ENCODE measurements at places on chromosomes 6 and 20.
A peak's percentile ranks its signal among the peaks of the same experiment; 100 is the strongest.

DNA sequence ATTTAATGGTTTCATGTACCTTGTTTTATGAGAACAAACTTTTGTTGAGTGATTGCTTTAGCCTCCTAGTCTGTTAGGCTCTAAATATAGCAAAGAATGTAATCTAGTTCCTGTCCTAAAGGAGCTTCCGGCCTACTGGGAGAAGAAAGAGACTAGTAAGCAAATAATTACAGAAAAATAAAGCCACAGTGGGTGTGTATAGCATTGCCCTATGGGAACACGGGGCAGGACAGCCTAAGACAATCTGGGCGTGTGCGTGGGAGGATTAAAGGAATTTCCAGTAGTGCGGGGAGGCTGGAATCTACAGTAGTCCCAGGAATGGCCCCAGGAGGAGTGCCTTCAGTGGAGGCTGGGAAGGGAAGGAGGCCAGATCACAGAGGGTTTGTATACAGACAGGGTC lies 98.1 kb upstream of the AKAP12 start:
- no peak for DNase-seq

DNA sequence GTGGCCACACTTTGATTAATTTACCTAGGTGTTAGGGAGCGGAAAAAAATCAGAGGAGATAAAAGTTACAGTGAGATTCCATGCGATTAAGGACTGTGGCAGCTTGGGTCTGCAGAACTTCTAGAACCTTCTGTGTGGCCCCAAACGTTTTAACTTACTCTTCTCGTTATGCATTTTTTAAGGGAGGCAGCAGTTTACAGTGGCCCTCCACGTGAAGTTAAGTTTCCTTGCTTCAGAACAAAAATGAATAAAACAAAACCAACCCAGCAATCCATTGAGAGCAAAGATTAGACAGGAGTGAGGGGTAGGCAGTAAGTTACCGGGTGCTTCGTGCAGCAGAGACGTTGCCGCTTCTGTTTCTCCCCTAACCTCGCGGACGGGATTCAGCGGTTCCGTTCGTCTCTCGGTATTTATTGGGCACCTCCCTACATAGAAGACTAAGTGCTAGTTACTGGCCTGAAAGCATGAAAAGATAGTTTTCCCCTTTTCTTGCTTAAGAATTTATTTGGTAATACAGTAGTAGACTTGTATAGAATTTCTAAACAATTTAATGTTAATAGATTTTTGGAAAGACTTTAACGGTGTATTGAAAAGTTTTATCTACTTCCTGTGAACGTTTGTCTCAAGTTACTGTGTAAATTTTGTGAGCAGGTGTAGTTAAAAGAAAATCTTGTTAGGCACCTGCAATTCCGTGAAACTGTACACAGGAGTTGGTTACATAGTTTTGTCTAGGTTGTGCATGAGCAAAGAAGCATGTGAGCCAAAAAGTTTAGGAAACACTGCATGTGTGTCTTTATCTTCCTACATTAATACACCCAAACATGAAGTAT lies 1.1 kb downstream of the BAG2 start:
- DNase-seq = peak; percentile 16

DNA sequence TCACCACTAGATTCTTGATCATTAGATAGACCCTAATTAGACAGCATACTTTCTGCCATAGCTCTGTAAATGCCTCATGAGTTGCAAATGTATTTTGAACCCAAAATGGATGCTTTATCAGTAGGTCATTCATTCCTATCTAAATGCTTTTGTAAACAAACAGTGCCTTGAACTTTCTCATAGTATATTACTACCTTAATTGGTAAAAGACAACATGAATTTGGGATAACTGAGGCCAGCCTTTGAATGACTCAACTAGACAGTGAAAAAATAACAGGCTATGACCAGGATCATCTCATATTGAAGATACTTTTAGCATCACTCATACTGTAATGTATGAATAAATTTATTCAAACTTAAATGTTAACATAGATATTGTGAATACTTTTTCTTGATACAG lies 37.0 kb upstream of the PRL start:
- DNase-seq = no peak

GRCh38 chr6:31740397-31741223 lies 805 bp downstream of the MSH5 start:
- DNase-seq = no peak

DNA sequence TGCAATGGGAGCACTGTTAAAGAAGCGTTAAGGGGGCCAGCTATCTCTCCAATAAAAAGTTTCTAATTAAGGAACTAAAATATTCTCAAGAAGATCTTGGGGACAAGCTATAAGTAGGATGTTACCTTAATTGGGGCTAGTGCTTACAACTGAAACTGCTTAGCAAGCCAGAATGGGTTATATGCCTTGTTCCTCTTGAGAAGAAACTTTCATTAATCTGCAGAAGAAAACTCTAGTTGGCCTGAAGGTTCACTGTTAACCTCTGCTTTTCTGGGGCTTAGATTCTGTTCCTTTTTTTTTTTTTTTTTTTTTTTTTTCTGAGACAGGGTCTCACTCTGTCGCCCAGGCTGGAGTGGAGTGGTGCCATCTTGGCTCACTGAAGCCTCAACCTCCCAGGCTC lies 82.2 kb downstream of the BACH2 start:
- DNase-seq = no peak

DNA sequence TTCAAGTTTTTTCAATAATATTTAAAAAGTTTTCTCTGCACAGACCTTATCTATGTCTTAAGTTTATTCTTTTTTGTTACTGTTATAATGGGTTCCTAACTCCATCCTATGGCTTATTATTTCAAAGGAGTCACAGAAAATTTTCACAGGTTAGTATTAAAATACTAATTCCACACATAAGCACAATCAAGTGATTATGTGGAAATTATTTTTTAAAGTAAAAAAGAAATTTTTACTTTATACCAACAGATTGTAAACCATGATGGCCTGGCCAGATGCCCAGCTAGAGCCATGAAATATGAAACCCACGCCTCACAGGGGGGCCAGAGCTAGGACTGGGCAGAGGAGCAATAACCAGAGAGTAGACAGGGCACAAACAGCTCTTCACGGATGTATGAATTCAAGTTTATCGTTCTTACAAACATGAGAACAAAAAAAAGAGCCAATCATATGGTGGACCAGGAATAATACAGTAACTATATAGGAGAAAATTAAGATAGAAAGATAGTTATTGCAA lies 34.0 kb downstream of the NUDT3 start:
- DNase-seq = no peak

GRCh38 chr6:108568551-108569305 lies 8.0 kb downstream of the FOXO3 start:
- no peak for DNase-seq

DNA sequence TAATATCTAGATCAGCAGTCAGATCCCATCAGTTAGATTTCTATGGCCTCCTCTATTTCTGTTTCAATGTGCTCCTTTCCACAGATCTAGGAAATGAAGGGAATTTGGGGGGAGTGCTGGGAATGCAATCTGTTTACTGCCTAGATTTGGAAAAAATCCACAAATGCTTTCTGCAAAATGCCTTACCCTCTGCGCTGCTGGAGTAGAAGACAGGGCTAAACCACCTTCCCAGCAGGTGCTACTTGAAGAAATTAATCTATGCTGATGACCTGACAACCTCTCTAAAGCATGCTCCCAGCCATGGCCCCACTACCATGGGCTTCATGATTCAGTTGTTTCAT lies 46.2 kb downstream of the LY86 start:
- no peak for DNase-seq

- peak; percentile 38 for DNase-seq
These were observed 28.3 kb downstream of the MRS2 start for GRCh38 chr6:24431045-24431451.

GRCh38 chr20:46900086-46900485 lies 5.4 kb downstream of the EYA2 start:
- no peak for DNase-seq

GRCh38 chr6:24761193-24761835 lies 13.4 kb upstream of the GMNN start:
- DNase-seq = no peak

DNA sequence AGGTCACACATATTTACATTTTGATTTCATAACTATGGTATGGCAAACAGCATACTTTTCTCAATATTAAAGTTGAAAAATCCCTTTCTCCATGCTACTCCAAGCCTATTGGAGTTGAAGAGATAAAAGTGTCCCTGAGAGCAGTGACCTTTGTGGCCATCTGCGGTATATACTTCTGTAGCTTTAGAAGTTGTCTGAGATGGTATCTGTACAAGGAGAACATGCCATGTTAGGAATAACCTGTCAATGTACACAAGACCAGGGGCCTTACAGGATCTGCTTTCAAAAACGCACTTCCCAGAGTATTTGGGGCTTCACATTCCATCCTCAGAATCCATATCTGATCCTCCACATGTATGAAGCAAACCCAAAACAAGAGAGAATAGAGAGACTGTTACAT lies 226.7 kb downstream of the MEI4 start:
- DNase-seq = no peak

DNA sequence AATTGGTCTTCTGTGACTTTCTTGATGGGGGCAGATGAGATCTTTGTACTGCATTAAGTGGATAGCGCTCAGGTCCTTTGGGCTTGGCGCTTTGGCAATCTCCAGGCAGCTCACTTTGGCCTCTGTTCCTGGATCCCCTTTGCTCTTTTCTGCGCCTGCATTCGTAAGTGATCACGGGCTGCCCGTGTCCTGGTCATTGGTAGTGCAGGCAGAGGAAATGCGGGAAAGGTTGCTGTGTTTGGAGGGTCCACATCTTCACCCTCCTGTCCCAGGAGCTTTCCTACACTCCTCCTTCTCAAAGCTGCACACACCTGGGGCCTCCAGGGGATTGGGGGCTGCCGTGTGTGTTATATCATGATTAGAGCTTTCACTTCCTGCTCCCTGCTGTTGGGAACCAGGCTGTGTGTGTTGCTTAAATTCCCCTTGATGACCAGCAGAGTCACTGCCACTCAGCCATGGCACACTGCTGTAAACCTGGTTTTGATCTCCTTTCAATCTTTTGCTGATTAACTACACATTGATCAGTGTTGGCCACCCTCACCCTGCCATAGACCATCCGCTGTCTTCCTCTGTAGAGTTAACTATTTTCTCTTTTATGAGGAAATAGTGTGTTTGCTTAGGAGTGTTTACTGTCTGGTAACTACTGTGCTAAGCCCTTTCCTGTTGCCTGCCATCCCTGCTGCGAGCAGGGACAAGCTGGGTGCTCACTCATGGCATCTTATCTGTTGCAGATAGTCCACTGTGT lies 13.0 kb upstream of the SNHG17 start:
- DNase-seq = no peak

Data from LoVo (cell line).